Omental fat pad (tissue), 4 donors: ENCODE measurements at places on chromosomes 6 and 20. TPM values are rescaled to one million over a fixed set of nuclear protein-coding genes. Genes with fewer than 3 reads are reported as not detected.

- no peak for DNase-seq
These were observed 186.7 kb upstream of the VGLL2 start for GRCh38 chr6:117078624-117079023.

DNA sequence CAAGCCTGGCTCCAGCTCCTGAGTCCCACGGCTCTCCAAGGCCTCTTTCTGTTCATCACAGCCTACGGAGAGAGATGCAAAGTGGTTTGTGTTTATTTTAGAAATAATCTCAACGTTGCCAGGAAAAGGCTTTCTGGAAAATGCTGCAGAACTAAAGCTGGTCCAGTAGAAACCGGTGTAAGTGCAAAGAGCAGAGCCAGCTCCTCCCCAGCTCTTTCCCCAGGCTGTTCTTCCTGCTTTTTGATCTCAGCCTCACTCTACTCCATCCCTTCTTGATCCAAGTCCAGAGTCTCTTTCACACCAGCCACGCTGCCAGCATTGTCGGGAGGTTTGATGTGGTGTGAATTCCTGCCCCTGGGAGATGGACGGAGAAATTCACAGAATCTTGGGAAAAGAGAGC, 69.8 kb downstream of the TMEM170B start:
- DNase-seq: no peak

DNA sequence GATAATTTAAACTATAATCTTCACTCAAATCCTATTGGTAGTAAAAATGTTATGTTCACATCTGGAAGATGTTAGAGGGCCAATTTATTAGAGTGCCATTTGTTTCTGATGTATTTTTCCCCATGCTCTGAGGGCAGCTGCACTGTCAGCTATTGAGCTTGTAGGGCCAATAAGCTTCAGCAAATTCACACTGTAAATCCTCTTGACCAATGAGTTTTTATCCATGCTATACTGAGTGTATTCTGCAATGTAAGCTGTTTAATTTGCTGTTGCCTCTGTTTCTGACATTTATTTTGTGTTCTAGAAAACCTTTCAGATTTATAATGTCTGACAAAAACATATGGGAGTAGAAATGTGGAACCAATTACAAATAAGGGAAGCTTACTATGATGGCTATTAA, 62.6 kb downstream of the OGFRL1 start:
- no peak for DNase-seq

DNA sequence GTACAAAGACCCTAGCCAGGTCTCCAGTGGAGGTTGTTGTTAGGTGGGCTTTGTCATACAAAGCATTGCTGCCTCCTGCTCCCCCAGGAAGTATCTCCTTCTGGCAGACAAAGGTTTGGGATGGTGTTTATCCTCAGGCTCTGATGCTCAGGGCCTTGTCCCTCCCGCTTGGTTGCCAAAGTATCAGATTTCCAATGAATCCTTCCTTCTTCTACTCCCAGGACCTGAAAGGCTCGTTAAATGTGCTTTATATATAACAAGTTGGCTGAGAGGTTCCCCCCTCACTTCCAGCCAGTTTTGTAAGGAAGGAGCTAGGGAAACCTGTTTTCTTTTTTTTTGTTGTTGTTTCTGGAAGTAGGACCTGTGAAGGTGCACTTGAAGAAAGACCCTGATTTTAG, 14.4 kb downstream of the PTK7 start:
- DNase-seq: no peak

OPRL1 gene
- total RNA-seq: 1.2 TPM

TUBB2B gene
- total RNA-seq: 2.4 TPM

CNPY3 gene
- total RNA-seq: 33.1 TPM

NFATC2 gene
- 4.9 TPM for total RNA-seq
